ENCODE measurements at places on chromosomes 12 and 14.
A peak's percentile ranks its signal among the peaks of the same experiment; 100 is the strongest.

GRCh38 chr12:67355428-67356379, 86.5 kb downstream of the CAND1 start:
- DNase-seq, result peak; percentile 45

DNA sequence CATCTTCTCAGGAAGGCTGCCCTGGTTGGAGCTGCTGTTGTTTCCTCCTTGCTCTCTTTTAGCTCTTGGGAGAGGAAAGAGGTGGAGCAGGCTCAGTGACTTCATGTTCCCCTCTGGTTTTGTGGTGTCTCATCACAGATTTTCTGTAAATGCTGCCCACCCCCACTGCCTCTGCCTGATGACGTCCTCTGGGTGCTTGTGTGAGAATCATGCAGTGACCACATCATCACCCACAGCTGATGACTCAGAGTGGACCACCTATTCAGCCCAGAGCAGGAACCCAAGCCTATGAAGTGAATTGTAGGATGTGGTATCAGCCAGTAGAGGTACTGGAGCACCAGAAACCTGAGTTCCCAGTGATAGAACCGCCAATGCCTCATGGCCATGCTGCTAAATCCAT, at the start of gene GZMB:
Gene GZMB, minus strand, starts transcription at position 33 of the 400 bp plus-strand sequence. Its CDS starts 30 bp downstream, at position 3.
- peak; percentile 87 for DNase-seq

DNA sequence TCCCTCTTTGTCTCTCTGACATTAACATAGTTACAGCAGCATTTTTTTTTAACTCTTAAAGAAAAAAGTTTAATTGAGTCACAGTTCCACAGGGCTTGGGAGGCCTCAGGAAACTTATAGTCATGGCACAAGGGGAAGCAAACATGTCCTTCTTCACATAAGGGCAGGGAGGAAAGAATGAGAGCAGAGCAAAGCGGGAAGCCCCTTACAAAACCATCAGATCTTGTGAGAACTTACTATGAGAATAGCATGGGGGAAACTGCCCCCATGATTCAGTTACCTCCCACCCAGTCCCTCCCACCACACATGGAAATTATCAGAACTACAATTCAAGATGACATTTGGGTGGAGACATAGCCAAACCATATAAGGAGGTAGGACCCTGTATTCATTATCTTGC, 96.2 kb downstream of the PLBD1 start:
- DNase-seq, result no peak

DNA sequence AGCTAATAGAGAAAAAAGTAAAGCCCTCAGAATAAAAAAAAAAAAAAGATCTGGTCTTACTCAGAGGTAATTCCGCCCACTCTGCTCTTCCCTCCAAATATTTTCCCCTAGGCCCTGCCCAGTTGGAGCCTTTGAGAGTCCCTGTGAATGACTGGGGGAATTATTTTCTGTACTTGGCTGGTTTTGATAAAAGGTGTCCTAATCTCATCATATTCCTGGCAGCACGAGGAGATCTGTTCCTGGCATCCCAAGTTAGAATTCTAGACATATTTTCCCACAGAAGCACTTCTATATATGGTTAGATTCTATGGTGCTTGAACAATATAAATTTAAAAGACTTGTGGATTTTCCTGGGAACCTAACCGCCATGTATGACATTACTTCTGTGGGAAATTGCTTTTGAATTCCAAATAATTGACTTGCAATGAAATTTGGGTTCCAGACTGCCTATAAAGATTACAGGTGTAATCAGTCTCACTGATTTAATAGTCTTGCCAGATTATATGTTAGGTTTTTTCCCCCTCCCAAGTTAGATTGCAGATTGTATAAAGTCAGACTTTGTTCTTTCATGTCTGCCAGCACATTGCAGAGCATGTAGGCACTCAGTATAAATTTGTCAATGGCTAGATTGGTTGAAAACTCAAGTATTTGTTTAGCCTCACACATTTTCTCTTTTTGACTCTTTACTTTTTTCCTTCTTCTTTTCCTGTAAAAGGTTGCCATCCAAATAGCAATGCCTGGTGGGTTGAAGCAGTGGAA, 12.3 kb downstream of the GPX2 start:
- DNase-seq, result no peak

DNA sequence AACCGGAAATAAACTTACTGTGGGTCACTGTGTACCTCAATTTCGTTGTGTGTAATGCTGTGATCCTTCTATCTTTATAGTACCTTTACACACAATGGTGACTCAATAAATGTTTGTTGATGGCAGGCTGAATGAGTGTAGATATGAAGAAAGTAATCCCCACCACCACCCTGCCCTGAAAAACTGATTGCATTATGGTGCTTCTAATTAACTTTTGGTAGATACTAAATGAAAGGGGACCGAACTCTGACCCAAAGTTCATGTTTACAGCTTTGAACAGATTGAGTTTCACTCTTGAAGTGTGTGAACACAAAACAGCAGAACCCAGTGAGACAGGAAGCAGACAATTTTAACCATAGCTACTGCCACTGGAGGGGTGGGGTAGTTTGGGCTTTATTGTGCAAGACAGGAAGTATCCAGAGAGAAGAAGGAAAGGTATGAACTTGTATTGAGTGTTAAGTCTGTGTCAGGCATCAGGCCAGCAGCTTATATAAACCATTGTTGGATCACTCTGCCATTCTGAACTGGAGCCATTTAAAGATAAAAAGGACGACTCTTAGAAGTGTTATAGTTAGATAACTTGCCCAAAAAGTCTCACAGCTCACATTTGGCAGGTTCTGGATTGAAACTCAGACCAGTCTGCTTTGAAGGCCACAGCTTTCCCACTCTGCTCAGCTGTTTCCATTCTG, 197.0 kb upstream of the AMIGO2 start:
- peak; percentile 84 for DNase-seq

DNA sequence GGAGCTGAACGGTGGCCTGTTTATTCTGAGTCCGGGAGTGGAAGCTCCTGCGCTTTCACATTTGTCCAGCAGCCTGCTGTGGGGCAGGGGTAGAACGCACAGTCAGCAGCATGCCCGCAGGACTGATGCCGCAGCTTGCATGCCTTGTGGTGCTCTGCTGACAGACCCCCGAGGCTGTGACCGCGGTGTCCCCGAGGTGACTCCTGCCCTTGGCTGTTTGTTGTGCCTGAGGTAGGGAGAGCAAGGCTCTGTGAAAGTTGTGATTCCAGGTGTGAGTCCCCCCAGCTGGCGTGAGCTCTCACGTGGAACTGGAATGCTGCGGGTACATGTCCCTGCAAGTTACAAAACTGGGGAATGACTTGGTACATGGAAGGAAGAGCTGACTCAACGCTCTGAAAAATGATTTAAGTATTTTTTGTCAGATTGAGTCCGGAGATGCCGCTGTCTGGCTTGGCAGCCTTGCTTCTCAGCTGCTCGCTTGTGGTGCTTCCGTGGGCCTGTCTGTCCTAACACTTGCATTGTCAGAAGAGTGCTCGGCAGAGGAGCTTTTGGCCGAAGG, 18.1 kb downstream of the MLXIP start:
- DNase-seq, result no peak

- DNase-seq, result peak; percentile 23
These were observed 478 bp downstream of the RITA1 start for GRCh38 chr12:113186033-113186365.

GRCh38 chr14:92397150-92397952, 74.4 kb downstream of the SLC24A4 start:
- DNase-seq, result no peak

DNA sequence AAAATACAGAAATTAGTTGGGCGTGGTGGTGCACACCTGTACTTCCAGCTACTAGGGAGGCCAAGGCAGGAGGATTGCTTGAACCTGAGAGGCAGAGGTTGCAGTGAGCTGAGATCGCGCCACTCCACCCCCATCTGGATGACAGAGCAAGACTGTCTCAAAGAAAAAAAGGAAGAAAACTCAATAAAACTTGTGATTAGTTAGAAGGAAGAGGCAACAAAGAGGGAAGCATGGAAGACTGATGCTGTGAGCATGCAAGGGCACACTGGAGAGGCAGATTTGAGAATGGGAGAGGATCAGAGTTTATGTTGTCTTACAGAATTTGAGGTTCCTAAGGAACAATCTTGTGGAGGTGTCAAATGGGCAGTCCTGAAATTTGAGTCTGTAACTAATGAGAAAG, 2.8 kb upstream of the ZC2HC1C start:
- DNase-seq, result no peak

- DNase-seq, result peak; percentile 25
These were observed 235.5 kb downstream of the AKAP6 start for GRCh38 chr14:32564596-32564995.

DNA sequence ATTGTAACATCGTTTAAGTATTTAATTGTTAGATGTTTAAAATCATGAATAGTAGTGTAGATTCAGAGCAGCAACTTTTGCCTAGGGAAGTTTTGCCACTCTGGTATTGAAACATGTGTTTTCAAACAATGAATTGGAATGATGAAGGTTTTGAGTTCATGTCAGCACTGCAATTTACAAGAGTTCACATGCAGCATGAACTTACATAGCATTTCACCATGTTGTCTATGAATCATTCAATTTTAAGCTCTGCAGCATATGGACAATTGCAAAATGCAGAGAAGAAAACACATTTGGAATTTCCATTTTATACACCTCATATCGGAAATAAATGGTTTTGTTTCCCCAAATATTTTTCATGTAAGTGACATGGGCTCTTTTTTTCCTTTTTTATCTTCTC, 170.7 kb upstream of the CDKN3 start:
- no peak for DNase-seq

- DNase-seq, result no peak
These were observed 57.0 kb downstream of the PLEKHG7 start for GRCh38 chr12:92759634-92760268.

- DNase-seq, result no peak
These were observed 59.9 kb downstream of the SETD3 start for GRCh38 chr14:99420711-99421110.

GRCh38 chr14:96040828-96041371, 1.7 kb downstream of the C14orf132 start:
- no peak for DNase-seq

GRCh38 chr12:99121546-99121945, 476.5 kb downstream of the APAF1 start:
- no peak for DNase-seq

DNA sequence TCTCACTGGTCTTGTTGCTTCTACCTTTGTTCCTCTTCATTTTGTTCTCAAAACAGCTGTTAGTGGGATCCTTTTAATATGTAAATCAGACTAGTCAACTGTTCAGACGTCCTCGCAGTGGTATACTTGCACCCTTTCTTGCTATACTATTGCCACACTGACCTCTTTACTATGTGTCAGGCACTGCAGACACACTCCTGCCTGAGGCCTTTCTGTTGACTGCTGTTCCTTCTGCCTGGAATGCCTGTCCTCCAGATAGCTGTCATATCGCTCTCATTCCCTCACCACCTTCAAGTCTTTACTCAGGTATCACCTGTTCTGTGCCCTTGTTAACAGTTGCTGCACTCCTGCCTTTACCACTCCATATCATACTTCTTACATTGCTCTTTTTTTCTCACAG, 90.0 kb upstream of the TMEM263 start:
- no peak for DNase-seq

- no peak for DNase-seq
These were observed 149.9 kb upstream of the BTG1 start for GRCh38 chr12:92295523-92295922.

- DNase-seq, result no peak
These were observed 303.4 kb downstream of the KCNC2 start for GRCh38 chr12:74906224-74906623.

DNA sequence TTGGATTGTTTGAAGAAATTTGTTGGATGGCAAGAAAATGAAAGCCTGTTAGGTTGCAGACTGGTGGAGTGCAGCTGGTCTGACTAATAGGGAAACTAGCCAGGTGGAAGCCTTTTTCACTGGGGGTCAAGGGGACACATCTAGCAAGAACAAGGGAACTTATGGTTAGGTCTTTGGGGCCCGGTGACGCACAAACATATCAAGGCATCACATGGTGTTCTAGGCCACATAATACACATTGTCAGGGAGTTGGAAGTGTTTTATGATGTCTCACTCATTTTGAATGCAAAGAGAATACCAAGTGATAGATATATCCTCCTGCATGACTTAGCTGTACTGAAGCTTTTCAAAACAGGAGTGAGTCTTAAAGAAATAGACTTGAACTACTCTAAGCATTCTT, 351.2 kb downstream of the KCNH5 start:
- no peak for DNase-seq

DNA sequence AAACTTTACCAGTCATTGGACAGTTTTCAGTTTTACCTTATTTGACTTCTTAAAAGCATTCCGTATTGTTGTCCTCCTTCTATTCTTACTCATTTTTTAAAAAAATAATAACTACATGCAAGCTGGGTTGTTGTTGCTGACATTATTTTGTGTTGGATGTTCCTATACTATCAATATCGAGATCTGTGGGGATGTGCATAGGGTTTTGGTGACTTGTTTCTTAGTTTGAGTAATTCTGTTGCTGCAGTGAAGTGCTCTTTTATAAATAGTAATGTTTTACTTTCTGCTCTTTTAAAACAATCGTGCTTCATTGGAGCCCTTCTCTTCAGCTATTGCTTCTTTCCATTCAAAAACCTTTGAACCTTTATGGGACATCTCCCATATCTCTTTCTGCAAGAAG, 79.4 kb downstream of the METTL25 start:
- peak; percentile 28 for DNase-seq

DNA sequence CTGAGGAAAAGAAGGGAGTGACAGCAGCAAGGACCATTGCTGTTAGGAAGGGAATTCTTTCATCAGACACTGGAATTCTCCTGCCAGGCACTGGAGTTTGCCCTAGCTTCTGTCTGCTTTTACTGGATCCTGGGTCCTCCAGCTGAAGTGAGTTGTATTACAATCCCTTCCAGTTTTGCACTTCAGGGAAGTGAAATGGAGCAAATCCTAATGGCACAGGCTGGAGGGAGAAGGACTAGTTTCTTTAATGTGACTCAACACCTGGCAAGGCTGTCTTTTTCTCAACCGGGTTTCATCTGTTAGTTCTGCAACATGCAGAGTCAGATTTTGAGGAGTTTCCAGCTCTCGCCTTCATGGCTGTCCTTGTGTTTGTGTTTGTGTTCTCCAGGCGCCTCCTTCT, 45.8 kb downstream of the ETV6 start:
- DNase-seq, result no peak

GRCh38 chr14:69333791-69334337, 64.2 kb downstream of the ERH start:
- no peak for DNase-seq

GRCh38 chr12:111807232-111807631, 34.8 kb upstream of the MAPKAPK5 start:
- no peak for DNase-seq

GRCh38 chr12:47767216-47767724, 5.8 kb upstream of the SLC48A1 start:
- peak; percentile 79 for DNase-seq

GRCh38 chr12:109998904-109999648, at the start of gene ANKRD13A:
ANKRD13A (plus strand) TSS chr12:109999430; CDS start chr12:109999689, 259 bp downstream.
- peak; percentile 94 for DNase-seq

DNA sequence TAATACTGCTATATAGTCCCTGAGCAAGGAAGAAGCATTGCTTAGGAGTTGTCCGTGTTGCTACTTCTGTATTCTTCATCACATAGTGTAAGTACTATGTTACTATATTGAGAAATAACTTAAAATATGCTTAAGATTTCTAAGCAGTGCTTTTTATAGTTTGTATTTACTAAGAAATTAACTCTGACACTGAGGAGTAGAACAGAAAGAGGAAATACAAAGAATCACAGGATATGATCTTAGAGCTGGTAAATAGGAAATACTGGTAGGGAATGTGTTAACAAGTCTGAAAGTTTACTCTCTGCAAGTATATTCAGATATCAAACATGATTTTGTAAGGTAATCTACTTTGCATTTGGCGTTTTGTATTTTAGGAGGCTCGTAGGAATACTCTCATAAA, 15.5 kb downstream of the XPOT start:
- DNase-seq, result no peak

- no peak for DNase-seq
These were observed 176.2 kb downstream of the PHETA1 start for GRCh38 chr12:111192647-111193046.

GRCh38 chr14:52974406-52974805, 23.6 kb upstream of the FERMT2 start:
- DNase-seq, result no peak

Measured in activated CD4-positive, alpha-beta T cell treated with anti-CD3 and anti-CD28 coated beads, Interleukin-10, Interleukin-2, amounts not matched to agents 100 ng/mL and 50 ng/mL, durations not matched to agents 16 hours and 8 hours (primary cell).